ENCODE measurements at places on chromosomes 13 and 19.
A peak's percentile ranks its signal among the peaks of the same experiment; 100 is the strongest.

GRCh38 chr19:19361075-19361594, 40.5 kb downstream of the MAU2 start:
- DNase-seq, result peak; percentile 56

- no peak for DNase-seq
Measured at GRCh38 chr19:58040751-58041525, 7.1 kb downstream of the ZSCAN1 start.

- DNase-seq, result no peak
Measured at GRCh38 chr13:71481501-71481900, 385.5 kb downstream of the DACH1 start.

GRCh38 chr19:45814851-45815480, at the start of gene RSPH6A:
Gene RSPH6A, minus strand, starts transcription at chr19:45815308. Its CDS starts 132 bp downstream, at chr19:45815176.
- no peak for DNase-seq

DNA sequence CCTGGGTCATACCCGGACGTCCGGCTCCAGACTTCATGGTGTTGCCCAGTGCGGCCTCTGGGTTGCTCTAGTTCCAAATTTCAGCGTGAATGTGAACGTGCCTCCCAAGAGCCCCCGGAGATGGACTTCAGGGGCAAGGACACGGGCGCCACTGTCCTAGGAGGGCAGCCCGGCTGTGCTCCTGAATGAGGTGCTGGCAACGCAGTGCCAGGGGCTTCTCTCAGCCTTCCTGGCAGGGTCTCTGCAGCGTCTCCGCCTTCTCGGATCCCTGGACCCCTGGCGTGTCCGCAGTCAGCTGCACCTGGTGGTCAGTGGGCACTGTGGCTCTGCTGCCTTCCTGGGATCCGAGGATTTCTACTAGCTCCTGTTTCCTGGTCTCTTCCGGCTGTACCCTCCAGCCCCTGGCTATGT, 101.7 kb upstream of the MCF2L start:
- DNase-seq, result no peak

DNA sequence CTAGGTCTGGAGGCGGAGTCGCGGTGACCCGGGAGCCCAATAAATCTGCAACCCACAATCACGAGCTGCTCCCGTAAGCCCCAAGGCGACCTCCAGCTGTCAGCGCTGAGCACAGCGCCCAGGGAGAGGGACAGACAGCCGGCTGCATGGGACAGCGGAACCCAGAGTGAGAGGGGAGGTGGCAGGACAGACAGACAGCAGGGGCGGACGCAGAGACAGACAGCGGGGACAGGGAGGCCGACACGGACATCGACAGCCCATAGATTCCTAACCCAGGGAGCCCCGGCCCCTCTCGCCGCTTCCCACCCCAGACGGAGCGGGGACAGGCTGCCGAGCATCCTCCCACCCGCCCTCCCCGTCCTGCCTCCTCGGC, at the start of gene SLC5A5:
Gene SLC5A5, plus strand, starts transcription at position 68 of the 373 bp plus-strand sequence. CDS start 375 bp downstream, outside the sequence.
- DNase-seq, result no peak

DNA sequence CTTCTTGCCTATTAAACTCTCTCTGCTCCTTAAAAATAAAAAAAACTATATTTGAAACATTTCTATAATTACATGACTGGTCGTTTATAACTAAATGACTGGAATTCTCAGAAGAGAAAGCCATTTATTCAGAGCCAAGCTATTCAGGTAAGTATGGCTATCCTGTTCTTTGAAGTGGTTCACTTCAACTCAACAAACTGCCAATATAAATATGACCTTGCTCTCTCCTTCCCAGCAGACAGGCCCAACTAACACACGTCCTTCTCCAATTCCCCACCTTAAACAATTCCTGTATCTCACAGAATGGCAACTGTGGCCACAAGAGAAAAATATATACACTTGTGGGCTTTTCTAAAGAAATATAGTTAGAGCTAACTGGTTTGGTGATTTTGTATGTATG, 153.9 kb downstream of the MIPEP start:
- no peak for DNase-seq

GRCh38 chr13:60211548-60211947, 47.8 kb upstream of the DIAPH3 start:
- DNase-seq, result no peak

DNA sequence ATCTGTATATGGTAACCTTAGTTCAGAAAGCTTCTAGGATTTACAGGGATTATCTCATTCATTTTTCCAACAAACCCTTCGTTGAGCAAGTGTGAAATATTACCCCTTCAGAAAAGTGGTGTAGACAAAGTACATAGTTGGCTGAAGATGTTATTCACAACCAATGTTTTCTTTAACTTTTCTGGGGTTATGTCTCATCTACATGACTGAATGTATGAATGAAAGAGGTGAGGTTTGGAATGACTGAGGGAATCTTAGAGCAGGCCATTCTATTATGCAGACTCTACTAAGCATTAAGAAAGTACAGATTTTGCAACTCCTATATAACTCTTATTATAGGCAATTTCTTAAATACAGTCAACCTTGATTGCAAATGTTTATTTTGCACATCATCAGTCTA, 167.2 kb downstream of the NDFIP2 start:
- DNase-seq, result no peak

GRCh38 chr19:16736709-16737108, 17.1 kb downstream of the NWD1 start:
- no peak for DNase-seq

Measured in NCI-H1092 (cell line).